ENCODE measurements at places on chromosomes 7 and 10.

GRCh38 chr7:11478882-11479281 lies 353.1 kb downstream of the THSD7A start:
- DNase-seq: no peak

DNA sequence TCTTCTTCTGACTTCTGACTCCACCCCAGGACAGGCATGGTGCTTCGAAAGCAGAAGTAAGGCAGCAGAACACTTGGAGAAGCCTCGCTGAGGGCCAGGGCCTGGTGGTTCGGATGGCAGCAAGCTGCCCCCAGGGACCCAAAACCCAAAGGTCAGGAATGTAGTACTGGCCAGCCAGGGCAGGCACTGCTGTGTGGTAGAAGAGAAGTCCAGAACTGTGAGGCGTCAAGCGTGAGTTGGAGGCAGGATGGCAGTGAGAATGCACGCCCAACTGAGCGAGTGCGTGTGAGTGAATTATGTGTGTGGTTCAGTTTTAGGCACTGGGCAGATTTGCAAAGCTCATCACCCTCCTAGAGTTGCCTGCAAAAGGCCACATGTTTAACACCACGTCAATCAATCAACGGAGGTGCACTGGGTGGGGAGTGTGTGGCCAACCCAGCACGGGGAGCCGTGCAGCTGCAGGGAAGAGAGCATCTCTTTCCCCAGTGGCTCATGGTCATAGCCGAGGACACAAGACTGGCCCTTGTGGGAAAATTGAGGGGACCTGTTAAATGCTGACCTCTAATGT lies 144.3 kb downstream of the KCNMA1 start:
- DNase-seq: no peak

- DNase-seq: no peak
These were observed 408 bp upstream of the MINDY4 start for GRCh38 chr7:30770845-30771173.

- DNase-seq: peak; percentile 65
These were observed 817 bp downstream of the SRI start for GRCh38 chr7:88218836-88219605.

- no peak for DNase-seq
These were observed 52.3 kb downstream of the GLRX3 start for GRCh38 chr10:130188195-130189175.

DNA sequence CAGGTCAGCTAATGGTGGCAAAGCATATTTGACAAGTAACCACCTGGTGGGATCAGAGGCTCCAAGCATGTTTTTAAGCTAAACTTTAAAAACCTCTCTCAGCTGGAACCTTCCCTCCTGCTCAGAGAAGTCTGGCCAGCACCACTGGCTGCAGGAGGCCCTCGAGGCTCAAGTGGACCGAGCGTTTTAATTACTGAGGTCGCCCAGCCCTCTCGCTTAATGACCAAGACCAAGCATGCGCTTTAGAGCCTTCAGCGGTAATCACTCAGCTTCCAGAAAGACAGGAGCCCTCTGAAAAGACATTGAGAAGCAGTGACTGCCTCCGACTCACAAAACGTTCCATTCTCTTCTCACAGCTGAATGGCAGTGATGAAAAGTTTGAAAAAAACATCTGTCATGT lies 383.4 kb upstream of the ADARB2 start:
- no peak for DNase-seq

- DNase-seq: no peak
These were observed 130.4 kb downstream of the HIBADH start for GRCh38 chr7:27532314-27532713.

GRCh38 chr10:4977025-4977424 lies 13.8 kb downstream of the AKR1C1 start:
- no peak for DNase-seq

GRCh38 chr7:40840990-40841389 lies 706.2 kb downstream of the SUGCT start:
- no peak for DNase-seq

GRCh38 chr7:99623091-99623693 lies 6.4 kb downstream of the ZSCAN25 start:
- DNase-seq: no peak

DNA sequence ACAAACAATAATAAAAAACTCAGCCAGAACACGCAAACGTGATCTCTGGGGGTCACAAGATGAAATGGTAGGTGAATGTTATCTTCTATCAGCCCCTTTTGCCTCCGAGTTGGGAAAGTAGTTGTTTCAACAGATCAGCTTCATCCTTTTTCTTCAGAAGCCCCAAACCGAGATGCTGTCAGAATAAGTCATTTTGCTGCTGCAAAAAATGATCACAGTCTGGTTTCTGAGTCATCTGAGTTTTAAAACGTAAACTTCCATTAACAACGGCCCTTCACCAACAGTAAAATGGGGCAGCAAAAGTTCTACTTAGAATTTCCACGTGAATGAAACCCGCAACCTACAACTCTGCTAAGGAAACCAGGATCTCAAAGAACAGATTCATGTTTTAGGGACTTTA lies 44.9 kb downstream of the JCAD start:
- DNase-seq: no peak

- DNase-seq: no peak
These were observed 121.6 kb downstream of the KCND2 start for GRCh38 chr7:120394595-120394994.
